ENCODE measurements at places on chromosomes 3 and 15. TPM values are rescaled to one million over a fixed set of nuclear protein-coding genes. Genes with fewer than 3 reads are reported as not detected.

The NUP210 gene
- 14.9 TPM for total RNA-seq

The AGBL1 gene
- total RNA-seq = not detected

The NEK10 gene
- total RNA-seq = 0.32 TPM

The GHSR gene
- total RNA-seq = not detected

The TLR9 gene
- not detected for total RNA-seq

The APBA2 gene
- total RNA-seq = 24.6 TPM

The SAXO2 gene
- 0.43 TPM for total RNA-seq

The DPPA4 gene
- not detected for total RNA-seq

DNA sequence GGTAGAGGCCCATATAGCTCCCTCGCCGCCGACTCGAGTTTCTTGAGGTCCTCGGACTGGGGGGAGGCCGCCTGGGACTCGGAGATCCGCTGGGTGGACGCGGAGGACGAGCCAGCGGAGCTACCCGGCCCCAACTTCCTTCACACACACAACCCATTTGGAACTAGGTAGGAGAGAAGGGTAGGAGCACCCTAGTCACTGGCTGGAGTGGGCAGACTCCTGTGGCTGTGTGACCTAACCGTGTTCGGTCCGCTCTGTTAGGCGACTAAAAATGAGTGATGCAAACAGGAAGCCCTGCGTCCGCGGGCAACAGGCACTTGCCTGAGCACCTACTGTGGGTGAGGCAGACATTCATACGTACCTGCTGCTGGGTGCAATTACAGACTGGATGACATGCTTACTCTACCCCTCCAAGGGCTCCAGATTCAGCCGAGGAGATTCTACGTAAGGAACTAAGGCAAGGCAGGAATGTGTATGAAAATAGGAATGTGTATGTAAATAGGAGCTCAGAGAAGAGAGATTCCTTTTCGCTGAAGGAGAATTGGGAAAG, 4.6 kb upstream of the SIN3A start:
- DNase-seq = peak; percentile 47

- no peak for DNase-seq
These were observed 1124.2 kb downstream of the NAALADL2 start for GRCh38 chr3:175983379-175983778.

- no peak for DNase-seq
These were observed 28.4 kb downstream of the HDAC11 start for GRCh38 chr3:13508496-13508895.

- no peak for DNase-seq
These were observed 216.1 kb downstream of the SV2B start for GRCh38 chr15:91316126-91316525.

DNA sequence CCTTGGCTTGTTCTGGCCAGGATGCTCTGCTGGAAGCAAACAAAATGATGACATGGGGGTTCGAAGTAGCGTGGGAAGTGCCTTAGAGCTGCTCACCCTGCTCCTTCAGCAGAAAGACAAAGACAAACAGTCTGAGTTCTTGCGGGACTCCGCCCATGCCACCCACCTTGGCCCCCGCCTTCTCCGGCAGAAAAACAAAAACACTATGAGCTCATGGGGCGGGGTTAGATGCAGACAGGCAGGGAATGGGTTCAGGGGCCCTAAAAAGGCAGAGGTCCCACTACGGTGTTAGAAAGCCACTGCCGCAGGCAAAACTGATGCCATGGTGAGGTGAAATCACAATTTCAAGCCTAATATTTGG, 9.7 kb upstream of the NCKIPSD start:
- no peak for DNase-seq

DNA sequence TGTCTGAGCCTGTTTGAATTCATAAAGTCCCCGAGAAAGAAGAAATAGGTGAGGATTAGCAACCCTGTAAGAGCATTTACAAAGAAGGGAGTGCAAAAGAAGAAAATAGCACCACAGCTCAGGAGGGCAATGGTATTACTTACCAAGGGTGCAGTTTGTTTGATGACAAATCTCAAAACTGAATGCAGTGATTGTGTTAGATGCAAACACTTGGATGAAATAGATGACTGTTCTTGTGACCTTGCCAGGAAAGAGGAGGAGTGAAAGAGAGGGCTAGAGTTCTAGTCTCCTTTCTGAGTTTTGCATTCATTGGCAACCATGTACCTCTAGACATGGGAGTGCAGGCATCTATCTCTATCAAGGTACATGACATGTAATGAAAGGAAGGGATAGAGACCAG, 1030.8 kb upstream of the CFAP20DC start:
- DNase-seq = peak; percentile 34

DNA sequence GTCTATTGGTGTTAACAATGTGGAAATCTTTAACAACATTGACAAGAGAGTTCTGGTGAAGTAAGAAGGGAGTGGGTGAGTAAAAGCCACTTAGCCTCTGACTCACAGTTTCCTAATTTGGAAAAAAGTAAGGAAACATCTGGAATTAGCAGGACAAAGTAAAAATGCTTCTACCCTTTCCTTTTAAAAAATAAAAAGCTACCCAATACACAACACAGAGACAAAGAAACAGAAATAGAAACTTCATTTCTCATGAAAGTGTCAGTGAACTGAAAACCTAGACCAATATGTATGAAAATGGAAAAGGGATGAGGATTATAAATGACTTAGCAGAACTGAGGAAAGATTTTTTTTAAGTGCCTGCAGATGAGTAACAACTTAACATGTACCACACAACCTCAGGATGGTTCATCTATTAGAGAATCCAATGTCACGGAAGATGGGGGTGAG, 65.4 kb downstream of the SSR3 start:
- DNase-seq = no peak

DNA sequence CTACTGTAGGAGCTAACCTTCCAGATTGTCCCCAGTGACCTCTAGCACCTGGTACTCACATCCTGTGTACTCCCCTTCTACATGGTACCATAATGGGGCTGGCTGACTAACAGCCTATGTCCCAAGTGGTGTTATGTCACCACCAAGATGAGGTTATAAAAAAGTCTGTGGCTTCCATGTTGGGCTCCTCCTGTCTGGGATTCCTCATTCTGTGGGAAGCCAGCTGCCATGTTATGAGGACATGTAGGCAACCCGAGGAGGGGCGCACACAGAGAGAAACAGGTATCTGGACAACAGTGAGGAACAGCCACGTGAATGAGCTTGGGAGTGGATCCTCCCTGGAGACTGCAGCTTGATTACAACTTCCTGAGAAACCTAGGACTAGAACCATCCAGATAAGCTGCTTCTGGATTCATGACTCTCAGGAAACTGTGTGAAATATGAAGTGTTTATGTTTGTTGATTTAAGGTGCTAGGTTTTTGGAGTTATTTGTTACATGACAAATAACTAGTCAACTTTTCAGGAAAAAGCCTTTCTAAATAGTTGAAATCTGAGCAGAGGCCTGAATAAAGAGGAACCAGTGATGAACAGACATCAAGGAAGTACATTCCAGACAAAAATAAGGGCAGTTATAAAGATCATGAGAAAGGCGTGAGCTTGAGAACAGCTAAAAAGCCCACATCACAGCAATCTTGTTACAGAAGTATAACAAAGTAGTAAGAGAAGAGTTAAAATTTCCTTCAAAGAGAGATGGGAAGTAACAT, 21.7 kb downstream of the GOLIM4 start:
- no peak for DNase-seq

DNA sequence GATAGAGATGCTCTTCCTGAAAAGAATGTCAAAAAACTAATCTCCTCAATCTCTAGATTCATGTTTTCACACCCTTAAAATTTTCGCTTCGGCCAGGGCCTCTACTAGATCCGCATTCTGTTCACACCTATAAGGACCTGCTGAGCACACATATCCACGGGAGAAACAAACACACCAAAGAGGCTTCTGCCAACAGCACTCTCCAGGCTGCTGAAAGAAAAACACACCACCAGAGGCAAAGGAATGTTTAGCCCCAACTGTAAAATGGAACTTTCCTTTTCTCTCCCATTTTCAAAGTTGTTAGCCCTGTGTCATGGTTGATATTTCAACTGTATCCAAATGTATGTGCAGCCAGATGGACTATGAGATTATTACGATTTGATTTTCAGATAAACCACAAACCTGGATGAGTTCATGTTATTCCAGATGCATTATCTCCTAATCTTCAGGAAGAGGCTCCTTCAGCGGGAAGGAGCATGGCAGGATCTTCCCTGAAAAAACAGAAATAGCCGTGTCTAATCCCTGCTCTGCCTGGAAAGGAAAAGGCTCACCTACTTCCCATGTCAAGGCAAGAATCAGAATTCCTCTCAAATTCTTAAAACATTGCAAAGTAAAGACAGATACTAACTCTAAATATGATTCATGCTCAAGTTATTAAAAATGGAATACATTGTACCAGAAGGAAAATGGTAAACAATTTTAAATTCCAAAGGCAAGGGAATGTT, 442.7 kb upstream of the NR2F2 start:
- no peak for DNase-seq

GRCh38 chr3:44020143-44020542, 221.5 kb upstream of the TOPAZ1 start:
- DNase-seq = no peak

DNA sequence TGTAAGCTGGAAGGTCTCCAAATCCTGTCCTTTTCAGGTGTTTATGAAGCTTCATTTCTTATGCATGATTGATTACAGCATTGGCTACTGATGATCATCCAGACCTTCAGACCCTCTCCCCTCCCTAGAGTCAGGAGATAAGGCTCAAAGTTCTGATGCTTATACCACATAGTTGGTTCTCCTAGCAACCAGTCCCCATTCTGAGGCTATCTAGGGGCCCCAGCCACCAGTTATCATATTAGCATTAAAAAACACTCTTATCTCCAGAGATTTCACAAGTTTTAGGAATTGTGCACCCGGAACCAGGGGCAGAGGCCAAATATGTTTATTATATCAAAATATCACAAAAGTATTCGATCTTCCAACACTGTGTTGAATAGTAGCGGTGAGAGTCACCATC, 953.1 kb downstream of the FHIT start:
- DNase-seq = no peak

GRCh38 chr15:101170568-101171350, 81.1 kb downstream of the CHSY1 start:
- DNase-seq = no peak

DNA sequence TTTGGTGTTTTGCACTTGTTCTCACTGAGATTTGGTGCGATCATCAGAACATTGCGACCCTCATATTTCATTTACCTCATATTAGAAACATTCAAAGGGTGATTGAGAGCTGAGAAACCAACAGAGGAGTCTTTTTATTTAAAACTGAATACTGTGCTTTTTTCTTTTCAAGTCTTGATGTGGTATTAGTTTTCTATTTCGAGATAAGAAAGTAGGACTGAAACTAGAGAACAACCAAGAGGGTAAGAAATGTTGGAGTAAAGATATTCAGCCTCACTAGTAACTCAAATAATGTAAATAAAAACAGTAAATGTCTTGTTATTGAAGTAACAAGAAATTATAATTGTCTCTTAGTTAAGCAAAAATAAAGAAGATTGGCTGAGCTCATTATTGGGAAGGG, 26.5 kb downstream of the EFHB start:
- no peak for DNase-seq

- DNase-seq = no peak
These were observed 17.6 kb upstream of the APOD start for GRCh38 chr3:195601382-195601781.

- DNase-seq = peak; percentile 35
These were observed 34.8 kb downstream of the CCNL1 start for GRCh38 chr3:157125101-157125500.

DNA sequence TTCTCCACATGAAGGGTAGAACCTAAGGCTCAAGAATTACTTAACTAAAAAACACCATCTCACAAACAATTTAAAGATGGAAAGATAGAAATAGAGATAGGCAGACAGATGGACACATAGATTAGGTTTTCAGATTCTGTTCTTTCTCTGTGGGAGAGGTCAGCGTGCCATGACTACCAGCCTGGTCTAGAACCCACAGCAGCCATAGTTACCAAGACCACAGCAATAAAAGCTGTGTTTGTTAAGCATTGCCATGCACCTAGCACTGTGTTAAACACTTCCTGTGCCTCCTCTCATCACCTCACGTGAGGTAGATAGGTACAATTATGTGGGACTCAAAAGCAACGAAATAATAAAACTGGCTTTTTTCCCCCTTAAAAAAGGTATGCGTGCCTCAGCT, 83.1 kb upstream of the TSEN2 start:
- DNase-seq = no peak

DNA sequence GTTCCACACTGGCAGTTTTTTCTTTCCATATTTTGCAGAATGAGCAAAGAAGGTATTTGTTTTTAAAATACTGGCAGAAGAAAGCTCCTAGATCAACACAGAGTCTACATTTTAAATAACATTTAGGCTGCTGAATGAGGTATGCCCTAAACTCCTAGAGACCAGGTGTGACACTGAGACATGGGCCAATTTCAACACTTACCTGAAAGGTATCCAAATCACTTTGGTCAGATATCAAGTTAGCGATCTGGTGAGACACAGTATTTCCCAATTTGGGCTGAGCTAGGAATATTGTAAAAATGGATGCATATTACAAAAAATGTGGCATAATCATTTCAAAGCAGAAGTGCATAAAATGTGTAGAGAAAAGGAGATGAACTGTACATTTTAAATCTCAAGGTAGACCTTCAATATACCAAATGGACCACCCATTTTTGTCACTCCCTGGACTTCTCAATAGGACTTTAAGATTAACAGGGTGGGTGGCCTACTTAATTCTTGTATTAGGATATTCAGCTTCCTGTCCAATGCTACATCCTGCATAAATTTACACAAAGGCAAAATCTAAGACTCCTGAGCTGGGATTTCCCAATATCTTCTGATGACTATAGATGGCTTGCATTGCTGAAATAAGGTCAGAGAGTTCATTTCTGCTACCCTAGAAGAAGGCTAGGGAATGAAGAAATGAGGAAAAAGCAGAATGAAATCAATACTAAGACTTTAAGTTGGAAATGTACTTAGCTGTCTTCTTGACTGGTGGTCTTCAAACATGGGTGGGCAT, 487.8 kb downstream of the FOXP1 start:
- DNase-seq = no peak

- DNase-seq = peak; percentile 11
These were observed 233.9 kb upstream of the GOLGA6L4 start for GRCh38 chr15:84001655-84002054.

DNA sequence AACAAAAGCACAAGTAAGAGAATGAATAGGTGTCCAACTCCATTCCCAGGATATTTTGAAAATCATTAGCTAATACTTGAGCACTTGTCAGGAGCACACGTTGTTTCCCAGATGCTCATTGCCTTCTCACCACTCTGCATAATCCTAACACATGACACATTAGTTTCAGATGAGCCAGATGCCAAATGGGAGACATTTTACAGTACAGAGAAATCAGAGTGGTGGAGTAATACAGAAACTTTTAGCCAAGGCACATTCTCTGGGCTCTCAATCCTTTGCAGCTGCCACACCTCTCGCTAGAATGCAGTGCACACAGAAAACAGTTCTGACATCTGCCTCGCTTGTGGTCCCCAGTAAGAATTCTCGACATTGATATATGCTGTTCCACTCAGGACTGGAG, 76.6 kb downstream of the P3H2 start:
- no peak for DNase-seq

GRCh38 chr15:86014016-86014415, 65.7 kb upstream of the AGBL1 start:
- no peak for DNase-seq

DNA sequence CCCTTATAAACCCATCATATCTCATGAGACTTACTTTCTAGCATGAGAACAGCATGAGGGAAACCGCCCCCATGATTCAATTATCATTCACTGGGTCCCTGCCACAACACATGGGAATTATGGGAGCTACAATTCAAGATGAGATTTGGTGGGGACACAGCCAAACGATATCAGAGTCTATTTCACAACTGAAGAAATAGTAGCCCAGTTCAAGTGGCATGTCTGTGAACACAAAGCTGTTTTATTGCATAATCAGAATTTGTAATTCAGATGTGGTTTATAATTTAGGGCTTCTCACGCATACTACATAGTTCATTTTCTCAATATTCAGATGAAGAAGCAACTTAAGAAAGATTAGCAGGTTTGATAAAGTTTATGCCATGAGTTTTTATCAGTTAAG, 1188.0 kb upstream of the ALCAM start:
- DNase-seq = no peak

All from SK-MEL-5 (cell line).